ENCODE measurements at places on chromosomes 13 and 19.

DNA sequence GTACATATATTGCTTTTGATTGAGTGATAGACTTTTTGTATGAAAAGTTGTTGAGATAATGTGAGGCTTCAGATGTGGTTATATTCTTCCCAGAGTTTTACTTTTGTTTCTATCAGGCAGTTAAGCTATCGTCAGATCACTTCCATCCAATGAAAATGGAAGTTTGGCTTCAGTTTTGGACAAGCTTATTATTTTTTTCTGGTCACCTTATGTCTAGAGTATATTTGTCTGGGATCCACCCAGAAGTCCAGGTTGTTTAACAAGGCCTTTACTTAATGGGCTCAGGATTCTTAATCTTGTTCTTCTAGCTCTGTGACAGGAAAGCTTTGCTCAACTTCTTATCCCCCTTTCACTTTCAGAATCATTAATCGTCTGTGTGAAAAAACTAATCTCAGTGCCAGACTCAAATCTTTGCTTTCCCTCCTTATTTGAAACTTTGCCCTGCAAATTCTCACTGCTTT lies 150.9 kb downstream of the PDS5B start:
- DNase-seq: no peak

DNA sequence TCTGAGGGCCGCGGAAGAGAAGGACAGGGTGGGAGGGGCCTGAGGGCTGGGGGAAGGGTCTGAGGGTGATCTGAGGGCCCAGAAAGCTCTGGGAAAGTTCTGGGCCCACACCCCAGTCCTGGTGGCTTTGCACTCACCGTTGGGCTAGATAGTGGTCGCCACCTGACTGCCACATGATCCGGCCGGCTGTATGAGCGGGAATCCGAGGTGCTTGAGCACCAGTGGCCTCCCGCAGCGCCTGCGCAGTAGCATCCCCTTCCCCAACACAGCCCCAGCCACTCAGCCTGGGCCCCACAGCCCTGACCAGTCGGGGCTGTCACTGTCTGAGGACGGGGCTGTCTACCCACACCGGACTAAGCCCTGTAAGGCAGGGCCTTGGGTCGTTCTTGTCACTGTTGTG lies 15.0 kb downstream of the PRODH2 start:
- DNase-seq: no peak

DNA sequence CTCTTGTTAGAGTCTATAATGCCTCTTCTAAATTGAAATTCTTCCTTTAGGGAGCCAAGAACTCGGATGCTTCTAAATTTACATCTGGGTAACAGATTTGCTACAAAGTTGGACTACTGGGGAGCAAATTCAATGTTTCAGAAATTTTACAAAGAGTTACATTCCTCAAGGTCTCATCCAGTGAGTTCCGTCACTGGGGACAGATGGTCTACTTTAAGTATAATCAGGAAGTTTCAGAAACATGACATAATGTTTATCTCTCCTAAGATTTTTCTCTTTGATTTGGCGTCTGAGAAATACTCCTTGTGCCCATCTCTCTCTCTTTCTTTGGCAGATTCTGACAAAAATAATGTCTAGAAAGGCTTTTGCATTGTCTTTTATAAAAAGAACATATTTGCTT lies 81.5 kb upstream of the MBNL2 start:
- no peak for DNase-seq

DNA sequence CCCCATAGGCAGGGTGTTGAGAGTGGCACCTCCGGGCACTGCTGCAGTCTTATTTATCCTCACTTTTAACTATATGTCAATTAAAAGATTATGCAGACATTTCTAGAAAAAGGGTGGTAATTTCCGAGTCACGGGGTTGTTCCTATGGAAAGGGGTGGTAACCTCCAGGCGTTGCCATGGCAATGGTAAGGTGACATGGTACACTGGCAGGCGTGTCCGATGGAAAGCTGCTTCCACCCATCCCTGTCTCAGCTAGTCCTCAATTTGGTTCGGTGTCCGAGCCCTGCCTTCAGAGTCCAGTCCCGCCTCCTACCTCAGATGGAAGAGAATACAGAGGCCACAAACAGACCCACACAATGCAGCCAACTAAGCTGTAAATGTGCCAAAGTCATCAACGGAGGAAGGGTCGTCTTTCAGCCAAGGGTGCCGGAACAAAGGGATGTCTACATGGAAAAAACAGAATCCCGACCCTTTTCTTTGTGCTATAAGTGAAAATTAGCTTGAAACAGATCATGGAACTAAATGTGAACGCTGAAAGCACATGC lies 72.6 kb upstream of the C13orf46 start:
- no peak for DNase-seq
